DMS79 treated with DMSO at 0.1 percent for 48 hours (cell line): ENCODE measurements at places on chromosomes 12 and 14.

GRCh38 chr12:120065472-120065871 lies 51.1 kb downstream of the RAB35 start:
- DNase-seq: no peak

- no peak for DNase-seq
Observed at GRCh38 chr14:68247676-68248268, 428.2 kb downstream of the RAD51B start.

DNA sequence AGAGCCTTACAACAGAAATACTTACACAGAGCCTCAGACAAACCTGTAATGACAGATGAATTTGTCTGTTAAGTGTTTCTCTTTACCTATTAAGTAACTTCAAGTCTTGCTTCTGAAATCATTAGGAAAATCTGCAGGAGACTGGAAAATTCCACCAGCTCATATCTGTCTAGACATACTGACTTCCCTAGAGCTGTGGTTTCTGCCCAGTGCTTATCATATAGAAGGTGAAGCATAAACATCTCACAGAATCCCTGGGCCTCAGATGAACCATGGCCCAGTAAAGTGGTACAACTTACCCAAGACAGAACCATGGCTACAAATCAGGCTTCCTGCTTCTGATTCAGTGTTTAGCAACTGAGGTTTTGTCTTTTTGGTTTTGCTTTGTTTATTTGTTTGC lies 91.6 kb downstream of the EGLN3 start:
- DNase-seq: no peak

DNA sequence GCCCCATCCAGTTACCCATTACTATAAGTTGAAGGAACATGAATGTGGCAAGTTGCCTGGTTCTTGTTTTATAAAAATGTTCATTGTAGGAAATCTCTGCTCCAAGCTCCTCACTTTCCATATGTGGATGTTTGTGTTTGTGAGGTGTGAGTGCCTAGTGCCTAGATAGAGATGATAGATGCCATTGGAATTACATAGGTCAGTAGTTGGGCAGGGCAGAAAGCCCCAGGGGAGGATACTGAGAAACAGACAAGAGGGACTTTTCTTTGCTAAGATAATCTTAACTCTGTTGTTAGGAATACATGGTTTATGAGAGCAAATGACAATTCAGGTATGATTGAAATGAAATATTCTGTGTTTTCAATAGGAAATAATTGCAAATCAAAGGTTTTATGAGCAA lies 226.3 kb upstream of the GRIP1 start:
- no peak for DNase-seq

DNA sequence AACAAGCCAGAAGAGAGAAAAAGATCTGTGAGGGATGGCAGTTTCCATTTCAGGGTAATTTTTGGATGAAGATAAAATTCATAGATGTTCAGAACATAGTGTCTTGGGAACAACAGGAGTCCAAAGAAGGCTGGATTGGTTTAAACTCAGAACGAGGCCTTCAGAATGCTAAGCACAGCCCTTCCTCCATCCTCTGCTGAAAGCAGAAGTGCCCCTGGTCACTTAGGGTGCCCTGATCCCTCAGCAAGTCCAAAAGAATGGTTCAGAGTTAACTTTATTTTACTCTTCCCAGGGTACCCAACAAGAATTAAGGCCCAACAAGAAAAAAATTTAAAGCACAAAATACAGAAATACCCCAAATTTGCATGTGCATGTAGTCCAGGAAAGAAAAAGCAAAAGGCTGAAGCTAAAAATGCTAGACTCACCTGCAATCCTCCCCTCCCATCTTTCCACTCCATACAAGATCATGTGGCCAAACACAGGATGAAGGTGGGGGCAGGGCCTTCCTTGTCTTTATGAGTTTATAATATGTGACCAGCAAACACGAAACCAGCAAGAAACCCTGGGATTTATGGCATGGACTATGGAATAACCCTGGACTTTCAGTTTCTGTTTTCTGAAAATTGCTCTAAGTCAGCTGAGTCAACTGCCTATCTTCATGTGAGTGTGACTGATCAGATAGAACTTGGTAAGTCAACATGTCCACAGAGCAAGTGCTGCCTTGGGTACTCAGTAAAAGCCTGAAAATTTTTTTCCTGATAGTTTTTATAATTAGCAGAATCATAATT lies 21.2 kb downstream of the MAX start:
- no peak for DNase-seq
